Transverse colon (tissue), 4 donors: ENCODE measurements at places on chromosomes 3 and 15. TPM values are rescaled to one million over a fixed set of nuclear protein-coding genes. Genes with fewer than 3 reads are reported as not detected.

DNA sequence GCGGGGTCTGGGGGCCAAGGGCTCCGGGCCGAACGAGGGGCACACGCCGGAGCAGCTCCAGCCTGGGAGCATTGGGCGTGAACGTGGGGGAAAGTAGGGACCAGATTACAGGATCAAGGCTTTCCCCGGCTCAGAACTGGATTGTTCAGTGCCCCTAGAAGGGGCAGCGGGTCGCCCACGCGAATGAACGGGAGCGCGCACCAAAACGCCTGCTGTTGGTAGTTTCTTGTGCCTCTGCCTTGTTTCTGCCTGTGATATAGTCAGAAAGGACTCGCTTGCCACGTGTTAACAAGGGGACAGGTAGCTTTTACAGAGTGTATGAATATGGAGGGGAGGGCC lies 1.1 kb downstream of the CASR start:
- no peak for DNase-seq

- DNase-seq = no peak
Measured at GRCh38 chr15:36887214-36887961, 213.0 kb downstream of the MEIS2 start.

GRCh38 chr3:82030916-82031315 lies 269.5 kb upstream of the GBE1 start:
- no peak for DNase-seq

DNA sequence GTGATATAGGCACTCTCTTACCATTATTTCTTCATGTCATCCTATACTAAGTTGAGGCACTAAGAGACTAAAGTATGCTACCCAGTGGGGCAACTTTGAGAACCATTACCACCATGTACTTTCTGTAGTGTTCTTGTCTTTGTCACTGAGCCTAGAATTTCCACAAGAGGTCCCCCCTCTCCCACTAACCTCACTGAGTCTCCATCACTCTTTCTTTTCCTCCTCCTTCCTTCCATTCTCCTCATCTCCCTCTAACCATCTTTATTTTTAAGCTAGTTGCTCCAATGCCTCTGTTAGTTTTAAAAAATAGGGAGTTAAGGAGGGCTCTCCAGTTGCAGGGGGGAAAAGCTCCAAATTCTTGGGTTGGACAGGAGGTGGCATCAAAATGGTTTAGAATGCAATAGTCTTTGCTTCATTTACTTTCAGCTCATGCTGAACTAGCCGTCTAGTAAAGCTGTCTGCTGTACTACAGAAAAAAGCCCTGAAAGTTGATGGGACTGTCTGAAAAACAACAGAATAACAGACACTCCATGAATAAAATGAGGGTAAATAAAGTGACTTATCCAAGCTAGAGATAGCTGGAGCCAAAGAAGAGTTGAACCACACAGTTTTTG lies 85.1 kb upstream of the MYRIP start:
- no peak for DNase-seq

GRCh38 chr3:14373753-14374376 lies 28.5 kb upstream of the SLC6A6 start:
- no peak for DNase-seq

- no peak for DNase-seq
Measured at GRCh38 chr3:149000206-149000745, 8.9 kb downstream of the GYG1 start.

DNA sequence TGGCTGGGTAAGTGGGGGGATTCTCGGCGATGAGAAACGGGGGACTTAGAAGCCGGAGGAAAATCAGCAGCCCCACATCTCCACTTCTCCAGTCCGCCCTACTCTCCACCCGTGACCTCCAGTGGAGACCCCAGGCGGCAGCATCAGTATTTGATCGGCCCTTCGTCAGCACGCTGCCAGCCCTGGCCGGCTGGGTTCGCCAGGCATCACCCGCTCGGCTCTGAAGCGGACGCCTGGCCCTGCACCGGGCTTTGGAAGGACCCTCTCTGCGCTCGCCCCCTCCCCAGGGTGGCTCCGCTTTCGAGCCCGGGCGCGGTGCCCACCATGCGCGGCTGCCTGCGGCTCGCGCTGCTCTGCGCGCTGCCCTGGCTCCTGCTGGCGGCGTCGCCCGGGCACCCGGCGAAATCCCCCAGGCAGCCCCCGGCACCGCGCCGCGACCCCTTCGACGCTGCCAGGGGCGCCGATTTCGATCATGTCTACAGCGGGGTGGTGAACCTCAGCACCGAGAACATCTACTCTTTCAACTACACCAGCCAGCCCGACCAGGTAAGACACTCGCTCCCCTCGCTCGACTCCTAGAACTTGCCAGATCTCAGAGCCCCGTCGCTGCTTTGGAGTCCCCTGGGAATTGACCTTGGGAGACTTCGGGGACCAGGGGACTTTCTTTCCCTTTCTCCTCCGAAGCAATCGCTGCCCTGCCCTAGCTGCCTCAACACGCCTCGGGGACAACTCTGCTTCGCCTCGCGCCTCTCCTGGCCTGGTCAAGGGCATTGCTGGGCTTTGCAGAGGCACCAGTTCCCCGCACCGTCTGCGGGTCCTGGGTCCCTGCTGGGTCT lies 561 bp downstream of the SIDT1 start:
- DNase-seq = peak; percentile 46

- DNase-seq = no peak
Measured at GRCh38 chr15:101188637-101189408, 63.0 kb downstream of the CHSY1 start.

DNA sequence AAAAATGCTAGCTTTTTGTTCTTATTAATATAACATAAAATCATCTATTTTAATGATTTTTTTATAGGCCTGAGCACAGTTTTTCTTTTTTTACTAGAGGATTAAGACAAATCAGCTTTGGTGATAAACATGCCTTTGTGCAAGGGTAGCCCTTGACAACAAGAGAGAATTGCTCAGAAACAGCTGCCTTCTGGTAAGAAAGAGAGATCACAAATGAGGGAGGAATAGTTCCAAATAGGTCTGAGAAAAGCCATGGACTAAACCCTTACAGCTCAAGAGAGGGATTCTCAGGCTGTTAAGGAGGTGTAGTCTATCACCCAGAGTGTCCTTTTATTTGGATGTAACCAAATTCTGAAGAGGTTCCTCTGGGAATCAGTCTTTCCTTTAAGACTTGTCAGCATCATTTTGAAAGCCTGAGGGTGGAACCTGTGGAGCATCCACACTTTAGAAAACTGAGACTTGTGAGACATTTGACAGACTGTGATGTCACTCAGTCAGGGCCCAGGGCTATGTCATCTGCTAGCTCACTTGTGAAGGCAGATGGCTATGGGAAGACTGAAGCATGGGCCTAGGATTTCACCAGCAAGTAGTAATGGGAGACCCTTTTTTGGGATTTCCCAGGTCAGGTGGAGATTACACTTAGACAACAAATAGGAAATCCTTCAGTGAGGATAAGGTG lies 102.9 kb upstream of the KCNAB1 start:
- DNase-seq = no peak

DNA sequence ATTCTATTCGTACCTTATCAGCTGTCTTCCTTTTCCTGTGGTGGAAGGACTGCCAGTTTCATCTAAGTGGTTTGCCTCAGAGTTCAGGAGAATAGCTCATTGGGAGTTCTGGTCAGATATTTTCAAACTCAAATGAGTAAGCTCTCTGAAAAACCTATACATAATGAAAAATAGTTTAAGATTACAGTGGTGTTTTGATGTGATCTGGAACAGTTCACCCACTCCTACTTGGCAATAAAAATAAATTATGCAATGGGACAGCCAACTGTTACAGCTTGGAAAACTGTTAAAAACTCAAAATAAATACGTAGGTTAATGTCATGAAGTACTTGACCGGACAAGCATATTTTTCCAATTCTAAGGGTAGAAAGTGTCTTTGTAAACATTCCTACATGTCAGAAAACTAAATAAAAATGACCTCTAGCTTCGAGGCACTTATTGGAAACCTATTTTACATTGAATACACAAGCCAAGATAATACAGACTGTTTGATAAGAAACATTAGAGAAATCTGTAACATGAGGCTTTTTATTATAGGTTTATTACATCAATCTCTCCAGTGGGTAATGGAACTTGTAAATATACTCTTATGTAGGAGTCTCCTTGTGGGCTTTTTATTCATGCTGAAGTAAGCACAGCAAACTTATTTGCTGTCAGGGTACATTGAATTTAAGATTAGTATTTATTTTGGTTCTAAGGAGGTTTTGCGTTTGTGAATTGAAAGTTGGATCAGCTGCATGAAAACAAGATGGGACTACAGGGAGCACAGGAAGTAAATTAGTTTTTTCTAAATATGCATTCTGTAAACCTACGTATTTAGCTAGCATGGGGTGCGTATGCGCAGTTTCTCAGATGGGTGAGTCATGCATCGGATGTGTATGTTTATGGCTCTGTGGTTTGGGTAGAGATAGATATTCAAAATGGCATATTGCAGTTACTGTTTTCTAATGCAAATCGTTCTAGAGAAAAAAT lies 453.1 kb downstream of the IL5RA start:
- no peak for DNase-seq

- no peak for DNase-seq
Measured at GRCh38 chr3:149316437-149316836, 17.0 kb downstream of the TM4SF18 start.

GRCh38 chr3:16604887-16605602 lies at the start of gene DAZL:
Gene DAZL, minus strand, starts transcription at chr3:16605423. Its CDS starts 218 bp downstream, at chr3:16605205.
- DNase-seq = no peak

DNA sequence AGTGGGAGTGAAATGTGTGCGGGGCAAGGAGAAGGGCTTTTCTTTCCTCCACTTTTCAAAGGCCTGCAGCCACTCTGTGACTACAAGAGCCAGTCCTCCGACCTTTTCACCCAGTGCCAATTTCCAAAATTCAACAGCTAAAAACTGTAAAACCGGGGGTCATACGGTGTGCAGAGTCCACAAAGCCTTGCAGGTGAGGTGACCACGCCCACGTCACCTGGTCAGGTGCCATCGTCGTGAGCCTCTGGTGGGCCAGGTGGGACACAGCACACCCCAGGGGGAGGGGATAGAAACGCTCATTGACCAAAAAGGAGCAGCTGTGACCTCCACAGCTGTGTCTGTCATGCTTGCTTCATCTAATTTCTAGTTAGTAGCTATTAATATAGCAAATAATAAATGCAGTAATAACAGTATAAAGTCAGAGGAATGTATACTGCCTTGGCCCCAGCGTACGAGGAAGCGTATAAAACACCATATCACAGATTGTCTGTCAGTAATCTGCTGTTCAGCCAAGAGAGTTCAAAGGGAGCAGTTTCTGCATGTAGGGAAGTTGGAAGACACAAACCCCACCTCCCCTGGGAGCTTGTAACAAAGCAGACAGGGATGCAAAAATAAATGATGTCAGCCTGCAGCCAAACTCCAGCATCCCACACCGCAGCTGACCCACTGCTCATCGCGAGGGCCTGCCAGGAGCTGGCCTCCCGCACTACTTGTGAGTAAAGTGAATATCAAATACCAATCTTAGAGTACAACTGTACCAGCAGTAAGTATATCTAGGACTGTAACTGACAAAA lies 86.7 kb downstream of the VGLL4 start:
- DNase-seq = no peak

DNA sequence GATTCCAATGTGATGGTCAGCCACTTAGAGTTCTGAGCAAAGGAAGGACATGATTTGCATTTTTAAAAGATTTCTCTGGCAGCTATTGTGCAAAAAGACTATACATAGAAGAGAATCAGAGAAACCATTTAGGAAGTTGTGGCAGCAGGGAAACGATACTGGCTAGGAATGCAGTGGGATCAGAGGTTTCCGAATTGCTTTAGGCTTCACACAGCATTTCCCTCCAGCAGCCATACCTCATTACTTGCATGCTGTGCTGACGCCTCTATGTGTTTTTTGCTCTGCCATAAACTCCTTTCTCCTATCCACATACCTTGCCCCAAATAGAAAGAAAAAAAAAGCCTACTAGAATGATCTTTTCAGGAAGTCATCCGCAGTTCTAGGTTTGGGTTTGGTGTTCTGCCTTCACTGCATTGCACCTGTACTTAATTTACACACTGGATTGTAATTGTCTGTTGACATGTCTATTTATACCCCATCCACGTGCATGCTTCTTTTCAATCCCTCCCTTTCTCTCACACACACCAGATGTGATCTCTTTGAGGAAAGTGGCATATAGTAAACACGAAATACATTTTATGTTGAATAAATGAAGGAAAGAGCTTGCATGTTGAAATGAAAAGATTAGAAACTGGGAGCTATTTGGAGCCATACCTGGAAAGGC lies 860.3 kb upstream of the SEMA6D start:
- DNase-seq = no peak

GRCh38 chr15:35141743-35142471 lies 56.8 kb upstream of the NANOGP8 start:
- no peak for DNase-seq

DNA sequence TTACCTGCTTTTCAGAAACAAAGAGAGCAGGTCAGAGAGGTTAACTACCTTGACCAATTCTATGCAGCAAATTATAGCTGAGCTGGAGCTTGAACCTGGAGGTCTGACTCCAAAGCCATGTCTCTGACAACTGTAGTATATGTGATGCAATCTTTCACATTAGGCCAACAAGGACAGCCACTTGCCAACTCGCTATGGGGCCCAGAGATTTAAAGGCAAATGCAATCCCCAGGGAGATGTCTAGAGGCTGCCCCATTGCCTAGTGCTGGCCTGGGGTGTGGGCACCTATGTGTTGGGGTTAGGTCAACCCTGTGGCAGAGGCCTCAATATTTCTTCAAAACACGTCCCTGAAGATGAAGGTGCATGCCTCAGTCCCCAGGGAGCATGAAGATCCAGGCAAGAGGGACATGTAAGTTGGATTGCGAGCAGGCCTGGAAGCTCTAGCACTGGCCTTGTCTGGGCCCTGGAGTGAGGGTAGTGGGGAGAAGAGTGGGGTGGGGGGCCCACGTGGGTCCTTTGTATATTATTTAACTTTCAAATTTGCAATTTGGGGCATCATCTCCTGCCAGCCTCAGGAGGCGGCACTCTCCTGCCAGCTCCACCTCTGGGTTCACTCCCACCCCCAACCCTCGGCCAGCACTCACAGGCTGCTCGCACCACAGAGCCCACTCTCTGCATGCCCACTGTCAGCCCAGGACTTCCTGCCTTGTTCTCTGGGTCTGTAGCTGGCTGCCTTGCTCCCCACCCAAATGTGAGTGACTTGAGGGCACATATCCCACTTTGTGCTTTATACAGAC lies 64.3 kb downstream of the SLC12A8 start:
- DNase-seq = no peak

DNA sequence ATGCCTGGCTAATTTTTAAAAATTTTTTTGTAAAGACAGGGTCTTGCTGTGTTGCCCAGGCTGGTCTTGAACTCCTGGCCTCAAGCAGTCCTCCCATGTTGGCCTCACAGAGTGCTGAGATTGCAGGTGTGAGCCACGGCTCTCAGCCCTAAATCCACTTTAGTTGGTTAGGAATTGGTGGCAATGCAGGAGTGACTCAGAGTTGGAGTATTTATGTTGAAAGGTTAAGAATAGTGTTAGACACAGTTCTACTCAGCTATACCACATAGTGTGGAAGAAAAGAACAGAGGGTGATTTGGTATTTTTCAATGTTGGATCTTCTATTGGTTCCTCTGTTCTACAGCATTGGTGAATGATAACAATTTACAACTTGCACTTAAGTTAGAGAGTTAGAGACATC lies 7.6 kb downstream of the ZNF639 start:
- DNase-seq = no peak

CLDN11 gene
- total RNA-seq = 13.5 TPM

COL7A1 gene
- 19.1 TPM for total RNA-seq

ESYT3 gene
- total RNA-seq = 0.60 TPM

CELSR3 gene
- total RNA-seq = 2.5 TPM

WDR49 gene
- 0.96 TPM for total RNA-seq

CPNE4 gene
- 1.5 TPM for total RNA-seq

PXK gene
- 29.5 TPM for total RNA-seq

ATP13A5 gene
- total RNA-seq = not detected

ZNF774 gene
- 12.3 TPM for total RNA-seq

GTF2A2 gene
- 13.1 TPM for total RNA-seq

REC114 gene
- not detected for total RNA-seq

NTRK3 gene
- total RNA-seq = 2.2 TPM

CLCN2 gene
- total RNA-seq = 86.8 TPM

C15orf62 gene
- 0.14 TPM for total RNA-seq

CLRN1 gene
- total RNA-seq = not detected
